Endothelial cell of umbilical vein (primary cell): ENCODE measurements at places on chromosomes 6 and 20.

DNA sequence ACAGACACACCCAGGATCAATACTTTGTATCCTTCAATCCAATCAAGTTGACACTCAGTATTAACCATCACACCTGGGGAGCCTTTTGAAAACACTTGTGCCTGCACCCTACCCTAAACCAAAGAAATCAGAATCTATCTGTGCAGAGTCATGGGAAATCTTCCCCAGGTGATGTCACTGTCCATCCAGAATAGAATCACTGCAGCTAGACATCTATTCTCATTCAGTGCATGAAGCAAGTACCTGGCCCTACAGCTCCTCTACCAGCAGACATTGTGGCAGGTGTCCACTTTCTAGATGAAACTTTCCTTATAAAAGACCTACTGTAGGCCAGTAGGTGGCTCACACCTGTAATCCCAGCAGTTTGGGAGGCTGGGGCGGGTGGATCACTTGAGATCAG lies 262.4 kb upstream of the MARCKS start:
- no peak for DNase-seq

- no peak for DNase-seq
Observed at GRCh38 chr6:100378576-100378975, 86.1 kb downstream of the SIM1 start.

- peak; percentile 66 for DNase-seq
Observed at GRCh38 chr6:7238900-7239589, 74.0 kb downstream of the SSR1 start.

DNA sequence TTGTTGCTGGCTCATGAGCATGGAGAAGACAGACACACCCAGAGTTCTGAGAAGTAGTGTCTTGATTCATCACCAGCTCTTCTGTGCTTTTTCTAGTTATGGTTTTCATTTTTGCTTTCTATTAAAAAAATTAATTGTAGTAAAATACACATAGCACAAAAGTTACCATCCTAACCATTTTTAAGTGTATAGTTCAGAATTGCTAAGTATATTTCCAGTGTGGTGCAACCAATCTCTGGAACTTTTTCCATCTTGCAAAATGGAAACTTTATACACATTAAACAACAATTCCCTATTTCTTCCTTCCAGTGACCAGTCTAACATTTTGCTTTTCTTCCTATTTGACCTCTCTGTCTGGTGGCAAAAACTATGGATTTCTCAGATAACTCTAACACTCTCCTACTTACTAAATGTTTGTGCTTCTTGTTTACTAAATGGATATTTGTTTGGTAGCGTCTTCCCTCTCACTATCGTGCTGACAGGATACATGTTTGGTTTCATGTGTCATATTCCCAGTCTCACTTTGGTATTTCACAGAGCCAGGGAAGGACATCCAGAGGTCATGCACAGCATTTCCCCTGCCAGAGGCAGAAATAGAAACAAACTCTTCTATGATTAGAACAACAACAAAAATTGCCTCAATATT lies 40.6 kb downstream of the TXLNB start:
- no peak for DNase-seq

DNA sequence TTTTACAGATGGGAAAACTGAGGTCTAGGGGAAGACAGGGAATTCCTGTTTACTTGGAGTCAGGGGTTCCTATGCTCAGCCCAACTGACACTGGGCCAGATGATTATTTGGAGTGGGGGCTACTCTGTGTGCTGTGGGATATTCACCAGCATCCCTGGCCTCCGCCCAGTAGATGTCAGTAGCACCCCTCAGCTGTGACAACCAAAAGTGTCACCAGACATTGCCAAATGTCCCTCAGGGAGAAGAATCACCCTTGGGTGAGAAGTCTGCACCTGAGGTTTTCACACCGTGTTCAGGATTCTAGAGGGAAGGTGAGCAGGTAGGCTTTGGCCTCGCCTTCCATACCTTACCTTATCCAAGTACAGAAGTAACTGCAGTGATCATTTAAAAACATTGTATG lies 27.6 kb downstream of the CDH26 start:
- no peak for DNase-seq

GRCh38 chr6:112416866-112417265 lies 69.7 kb downstream of the RFPL4B start:
- DNase-seq: no peak

DNA sequence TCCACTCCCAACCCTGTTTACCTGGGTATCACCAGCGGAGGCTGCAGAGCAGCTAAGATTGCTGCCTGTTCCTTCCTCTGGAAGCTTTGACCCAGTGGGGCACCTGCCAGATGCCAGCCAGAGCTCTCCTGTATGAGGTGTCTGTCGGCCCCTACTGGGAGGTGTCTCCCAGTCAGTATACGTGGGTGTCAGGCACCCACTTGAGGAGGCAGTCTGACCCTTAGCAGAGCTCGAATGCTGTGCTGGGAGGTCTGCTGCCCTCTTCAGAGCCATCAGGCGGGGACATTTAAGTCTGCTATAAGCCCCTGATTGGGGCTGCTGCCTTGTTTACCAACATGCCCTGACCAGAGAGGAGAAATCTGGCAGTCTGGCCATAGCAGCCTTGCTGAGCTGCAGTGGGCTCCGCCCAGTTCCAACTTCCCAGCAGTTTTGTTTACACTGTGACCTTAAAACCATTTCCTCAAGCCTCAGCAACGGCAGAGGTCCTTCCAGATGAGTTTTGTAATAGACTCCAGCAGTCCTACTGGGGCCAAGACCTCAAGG lies 2.8 kb downstream of the RAET1E start:
- peak; percentile 34 for DNase-seq

DNA sequence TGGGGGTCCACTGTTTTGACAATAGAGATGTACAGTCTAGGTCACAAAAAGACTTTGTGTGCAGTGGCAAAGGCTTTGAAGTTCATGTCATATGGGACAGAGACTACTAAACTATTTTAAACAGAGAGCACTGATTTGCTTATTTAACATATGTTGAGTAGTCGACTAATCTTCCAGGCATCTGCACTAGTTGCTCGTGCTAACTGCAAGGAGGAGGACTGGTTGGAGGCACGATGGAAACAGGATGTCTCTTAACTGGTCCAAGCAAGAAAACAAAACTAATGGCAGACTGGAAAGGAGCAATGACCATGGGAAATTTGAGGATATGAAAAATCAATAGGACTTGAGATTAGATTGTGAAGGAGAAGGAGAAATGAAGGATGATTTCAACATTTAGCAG lies 28.5 kb upstream of the ERVFRD-1 start:
- no peak for DNase-seq

DNA sequence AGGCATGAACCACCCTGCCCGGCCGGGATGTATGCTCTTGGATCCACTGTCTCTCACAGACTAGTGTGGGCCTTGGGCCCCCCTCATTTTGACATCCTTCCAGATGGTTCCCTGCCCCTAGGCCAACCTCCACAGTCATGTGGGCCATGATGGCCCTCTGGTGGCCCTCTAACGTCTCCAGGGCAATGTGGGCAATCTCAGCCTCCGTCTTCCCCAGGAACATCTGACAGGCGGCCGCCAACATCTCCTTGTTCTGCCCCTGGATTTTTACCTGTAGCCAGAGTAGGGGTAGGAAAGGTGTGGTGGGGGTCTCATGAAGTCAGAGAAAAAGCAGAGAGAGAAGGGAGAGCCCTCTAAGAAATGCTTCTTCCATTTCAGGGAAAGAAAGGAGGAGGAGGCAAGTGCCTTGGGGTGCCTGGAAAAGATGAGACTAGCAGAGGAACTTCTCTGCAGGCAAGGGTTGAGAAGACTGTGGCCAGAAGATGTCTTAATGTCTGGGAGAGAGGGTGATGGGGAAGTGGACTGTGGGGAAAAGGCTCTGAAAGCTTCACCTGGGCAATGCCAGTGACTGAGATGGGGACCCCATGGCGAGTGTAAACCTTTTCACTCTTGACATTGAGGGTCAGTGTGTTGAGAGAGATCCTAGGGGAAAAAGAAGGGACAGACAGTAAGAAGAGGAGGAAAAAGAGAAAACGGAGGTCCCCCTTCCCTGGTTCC lies 1.3 kb downstream of the FLOT1 start:
- peak; percentile 66 for DNase-seq

DNA sequence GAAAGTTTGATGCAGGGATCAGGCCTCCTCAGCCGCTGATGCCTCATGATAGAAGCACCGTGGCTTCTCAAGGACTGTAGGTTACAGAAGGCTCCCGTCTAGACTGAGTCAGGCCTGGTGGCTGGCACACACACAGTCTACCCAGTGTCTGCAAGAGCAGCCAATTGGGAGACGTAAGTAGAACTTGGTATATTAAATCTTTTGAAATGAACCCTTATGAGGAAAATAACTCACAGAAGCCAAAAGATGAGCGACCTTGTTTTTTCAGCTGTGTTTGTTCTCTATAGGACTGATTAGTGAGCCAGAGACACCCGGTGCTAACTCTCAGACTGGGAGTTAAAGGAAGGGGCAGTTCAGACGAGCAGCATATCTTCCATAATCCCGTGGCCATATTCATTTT lies 5.9 kb upstream of the PDE10A start:
- no peak for DNase-seq

DNA sequence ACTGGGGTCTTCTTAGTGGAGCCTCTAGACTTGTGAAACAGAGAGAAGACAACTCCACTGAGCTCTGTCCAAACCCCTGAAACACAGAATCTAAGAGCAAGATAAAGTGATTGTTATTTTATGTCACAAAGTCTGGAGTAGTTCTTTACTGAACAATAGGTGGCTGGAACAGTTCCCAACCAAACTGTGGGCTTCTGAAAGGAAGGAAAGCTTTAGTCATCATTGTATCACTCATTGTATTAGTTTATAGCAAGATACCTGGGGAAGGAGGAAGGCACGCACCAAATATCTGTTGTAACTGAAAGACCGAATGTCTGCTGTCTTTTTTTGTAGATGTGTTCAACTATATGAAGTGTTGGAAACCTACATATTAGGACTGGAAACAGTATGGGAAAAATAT lies 284.9 kb upstream of the TBX18 start:
- DNase-seq: peak; percentile 91

DNA sequence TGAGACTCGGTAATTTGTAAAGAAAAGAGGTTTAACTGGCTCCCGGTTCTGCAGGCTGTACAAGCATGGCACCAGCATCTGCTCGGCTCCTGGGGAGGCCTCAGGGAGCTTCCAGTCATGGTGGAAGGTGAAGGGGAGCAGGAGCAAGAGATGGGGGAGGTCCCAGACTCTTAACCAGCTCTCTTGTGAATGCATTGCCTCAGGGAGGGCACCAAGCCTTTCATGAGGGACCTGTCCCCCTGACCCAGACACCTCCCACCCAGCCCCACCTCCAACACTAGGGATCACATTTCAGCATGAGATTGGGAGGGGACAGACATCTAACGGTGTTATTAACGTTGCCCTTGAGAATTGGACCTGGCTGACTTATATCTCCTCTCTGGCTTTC lies 68.6 kb downstream of the PTPN1 start:
- DNase-seq: no peak

- DNase-seq: no peak
Observed at GRCh38 chr6:100721256-100721655, 159.9 kb downstream of the ASCC3 start.

GRCh38 chr20:8837396-8837795 lies 231.5 kb upstream of the PLCB4 start:
- DNase-seq: no peak

GRCh38 chr20:17856837-17857605 lies 111.6 kb downstream of the SNX5 start:
- no peak for DNase-seq

GRCh38 chr6:101799531-101799930 lies 406.0 kb downstream of the GRIK2 start:
- DNase-seq: no peak

- DNase-seq: no peak
Observed at GRCh38 chr6:137849181-137849980, 17.7 kb upstream of the TNFAIP3 start.

GRCh38 chr6:112362027-112362795 lies 15.1 kb downstream of the RFPL4B start:
- no peak for DNase-seq

DNA sequence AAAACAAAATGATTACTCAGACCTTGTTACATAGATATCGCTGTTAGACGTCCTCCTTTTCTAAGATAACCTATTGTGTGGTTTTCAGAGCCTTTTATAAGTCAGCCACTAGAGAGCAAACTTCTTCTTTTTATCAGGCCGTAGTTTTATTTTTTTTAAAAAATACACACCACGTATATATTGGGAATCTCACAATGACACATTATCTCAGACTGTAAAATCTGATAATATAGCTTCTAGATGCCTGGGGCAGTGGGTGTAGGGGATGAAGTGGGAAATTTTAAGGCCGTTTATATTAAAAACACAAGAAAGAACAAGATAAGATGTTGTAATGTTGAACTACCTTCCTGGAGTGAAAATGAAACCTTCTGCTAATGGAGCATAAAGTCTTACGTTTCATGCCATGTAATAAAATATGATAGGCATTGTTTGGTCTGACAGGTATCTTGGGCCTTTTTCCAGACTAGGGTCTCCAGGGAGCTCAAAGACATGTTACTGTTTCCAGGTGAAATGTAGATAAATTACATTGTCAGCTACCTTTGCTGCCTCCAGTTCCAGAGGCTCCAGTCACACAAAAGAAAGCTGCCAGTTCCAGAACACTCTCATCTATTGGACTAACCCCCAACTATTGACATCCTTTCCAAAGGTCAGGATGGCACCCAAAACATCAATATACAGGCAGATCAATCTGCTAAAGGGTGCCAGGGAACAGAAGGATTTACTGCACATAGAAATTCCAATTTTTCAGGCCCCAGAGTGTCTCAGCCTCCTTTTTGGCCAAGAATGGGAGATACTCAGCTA lies 130.2 kb upstream of the AKIRIN2 start:
- DNase-seq: peak; percentile 64

- no peak for DNase-seq
Observed at GRCh38 chr20:37274851-37275524, 13.4 kb upstream of the GHRH start.

DNA sequence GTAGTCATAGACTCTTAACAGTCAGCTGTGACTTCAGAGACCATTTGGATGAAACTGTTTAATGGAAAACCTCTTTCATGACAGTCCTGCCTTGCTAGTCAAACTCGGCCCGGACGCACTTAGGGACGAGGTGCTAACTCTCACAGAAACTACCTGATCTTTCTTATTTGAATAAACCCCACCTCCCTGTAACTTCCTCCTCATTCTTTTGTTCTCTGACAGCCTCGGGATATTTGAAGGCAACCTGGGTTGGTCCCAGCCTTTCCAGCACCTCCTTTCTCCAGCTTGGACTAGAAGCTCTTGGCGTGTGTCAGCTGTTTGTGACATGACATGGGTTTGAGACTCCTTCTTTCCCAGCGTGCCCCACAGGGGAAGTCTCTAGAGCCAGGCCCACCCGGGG lies 175.3 kb upstream of the EXOC2 start:
- DNase-seq: no peak

GRCh38 chr6:99346595-99346994 lies 2.9 kb downstream of the FAXC start:
- no peak for DNase-seq

DNA sequence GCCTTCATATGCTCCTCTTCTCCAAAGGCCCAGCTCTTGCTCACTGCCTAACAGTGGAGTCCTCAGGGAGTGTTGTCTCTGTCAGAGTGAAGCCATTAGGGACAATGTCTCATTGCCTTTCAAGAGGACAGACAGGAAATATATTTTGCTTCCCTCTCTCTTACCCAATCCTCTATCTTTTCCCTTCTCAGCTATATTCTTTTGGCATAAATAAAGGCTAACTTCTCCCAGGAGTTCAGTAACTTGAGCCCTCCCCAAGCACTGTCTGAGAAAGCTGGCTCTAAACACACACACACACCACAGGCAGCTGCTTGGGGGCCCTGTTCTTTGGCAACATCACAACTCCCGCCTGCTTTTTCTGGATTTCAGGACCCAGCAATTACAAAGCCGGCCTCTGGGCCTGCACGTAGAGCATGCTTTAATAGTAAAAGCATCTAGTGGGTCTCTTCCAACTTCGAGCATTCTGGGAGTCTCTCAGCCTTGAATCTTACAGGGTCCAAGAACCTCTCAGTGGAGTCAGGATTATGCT lies 34.7 kb upstream of the LAMA4 start:
- DNase-seq: no peak
